ENCODE measurements at places on chromosomes 1 and 21. TPM values are rescaled to one million over a fixed set of nuclear protein-coding genes. Genes with fewer than 3 reads are reported as not detected.

The ACTL8 gene
- total RNA-seq, result not detected

The KRTAP12-3 gene
- 11.5 TPM for total RNA-seq

The FAM3B gene
- total RNA-seq, result 3.3 TPM

The FMO2 gene
- total RNA-seq, result 5.4 TPM

The LINGO4 gene
- 0.94 TPM for total RNA-seq

The ATP6V1G3 gene
- total RNA-seq, result not detected

The KRTAP13-3 gene
- total RNA-seq, result not detected

The PLEKHA6 gene
- 3.7 TPM for total RNA-seq

The CFAP45 gene
- total RNA-seq, result 2.0 TPM

The TXNIP gene
- total RNA-seq, result 2,596 TPM

The AMIGO1 gene
- 6.6 TPM for total RNA-seq

All from suprapubic skin (tissue), 4 donors.